ENCODE measurements at places on chromosomes 7 and 10. TPM values are rescaled to one million over a fixed set of nuclear protein-coding genes. Genes with fewer than 3 reads are reported as not detected.

GRCh38 chr7:66118603-66119002, 4.0 kb downstream of the CRCP start:
- DNase-seq: no peak

- no peak for DNase-seq
Measured at GRCh38 chr10:109259293-109259692, 664.0 kb downstream of the XPNPEP1 start.

- DNase-seq: no peak
Measured at GRCh38 chr7:29957521-29958310, 31.9 kb downstream of the SCRN1 start.

GRCh38 chr7:68629-69028, 123.7 kb upstream of the FAM20C start:
- DNase-seq: peak; percentile 47

DNA sequence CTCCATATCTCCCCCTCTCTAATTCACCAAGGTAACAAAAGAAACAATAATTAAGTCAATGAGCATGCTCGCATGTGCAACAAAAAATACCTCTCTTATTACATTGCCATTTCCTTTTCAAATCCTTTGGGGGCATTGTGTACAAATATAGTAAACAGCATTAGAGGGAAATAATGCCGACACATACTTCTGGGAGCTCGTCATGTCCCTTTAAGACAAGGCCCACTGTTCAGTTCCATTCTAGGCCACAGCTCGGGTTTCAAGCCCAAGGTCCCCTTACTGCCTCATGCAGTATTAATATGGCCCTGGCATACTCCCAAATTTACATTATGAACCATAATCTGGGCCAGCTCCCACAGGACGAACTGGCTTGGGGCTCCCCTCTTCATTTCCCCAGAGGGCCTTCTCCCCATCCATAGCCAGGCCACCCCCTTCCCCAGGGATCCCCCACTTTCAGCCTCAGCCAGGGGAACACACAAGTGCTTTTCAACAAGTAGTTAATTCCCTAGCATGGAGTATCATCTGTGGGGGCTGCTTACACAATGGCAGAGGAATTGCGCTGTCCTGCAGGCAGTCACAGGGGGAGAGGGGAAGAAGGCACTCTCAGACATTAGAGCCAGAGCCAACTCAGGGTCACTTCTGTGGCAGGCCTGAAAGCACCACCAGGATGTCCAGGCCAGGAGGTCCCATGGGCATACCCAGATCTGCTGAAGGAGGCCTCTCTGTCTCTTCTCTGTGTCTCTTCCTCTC, 110.6 kb downstream of the KCNMA1 start:
- DNase-seq: no peak

GRCh38 chr7:44084701-44085100, 2.4 kb upstream of the POLM start:
- DNase-seq: no peak

DNA sequence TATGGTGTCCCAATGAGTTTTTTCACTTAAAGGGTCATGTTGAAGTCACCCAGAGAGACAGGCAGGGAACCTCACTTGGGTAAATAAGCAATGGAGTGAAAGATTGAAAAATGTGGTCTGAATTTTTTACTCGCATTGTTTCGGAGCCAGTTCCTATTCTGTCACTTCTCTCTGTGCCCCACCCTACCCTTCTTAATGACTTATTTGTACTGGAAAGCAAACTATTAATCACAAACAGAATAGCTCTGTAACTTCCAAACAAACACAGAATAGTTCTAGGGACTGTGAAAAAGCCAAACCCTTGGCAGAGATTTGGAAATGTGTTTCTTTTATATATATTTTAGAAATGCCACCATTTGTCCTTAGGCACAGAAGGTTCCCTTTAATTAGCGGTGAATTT, 76.0 kb downstream of the LRMDA start:
- no peak for DNase-seq

GRCh38 chr7:156184164-156184563, 371.9 kb upstream of the SHH start:
- DNase-seq: no peak

DNA sequence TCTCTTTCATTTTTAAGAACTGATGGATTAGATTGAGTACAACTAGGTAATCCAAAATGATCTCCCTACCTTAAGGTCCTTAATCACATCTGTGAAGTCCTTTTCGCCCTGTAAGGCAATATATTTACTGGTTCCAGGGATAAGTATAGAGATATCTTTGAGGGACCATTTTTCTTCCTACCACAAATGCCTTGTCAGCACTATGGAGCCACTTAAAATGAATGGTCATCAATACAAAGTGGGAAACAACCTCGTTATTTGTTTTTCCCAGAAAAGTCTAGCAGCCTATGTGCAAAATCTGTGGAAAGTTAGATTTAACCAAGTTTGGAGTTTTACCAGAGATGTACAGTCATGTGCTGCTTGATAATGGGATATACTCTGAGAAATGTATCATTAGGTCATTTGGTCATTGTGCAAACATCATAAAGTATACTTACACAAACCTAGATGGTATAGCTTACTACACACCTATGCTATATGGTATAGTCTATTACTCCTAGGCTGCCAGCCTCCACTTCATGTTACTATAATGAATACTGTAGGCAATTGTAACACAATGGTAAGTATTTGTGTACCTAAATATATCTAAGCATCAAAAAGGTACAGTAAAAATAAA, 366.2 kb upstream of the TMEM229A start:
- DNase-seq: no peak

The UNC5B gene
- total RNA-seq: 13.0 TPM

The IL15RA gene
- total RNA-seq: 19.0 TPM

The SOSTDC1 gene
- not detected for total RNA-seq

The FAM25A gene
- not detected for total RNA-seq
